ENCODE measurements at places on chromosomes 2 and 18.
A peak's percentile ranks its signal among the peaks of the same experiment; 100 is the strongest.

- no peak for DNase-seq
These were observed 141.5 kb upstream of the FN1 start for GRCh38 chr2:215577356-215577755.

GRCh38 chr2:240579771-240580614 lies 6.5 kb upstream of the CAPN10 start:
- peak; percentile 79 for DNase-seq

GRCh38 chr2:101614127-101614759 lies 83.3 kb upstream of the MAP4K4 start:
- no peak for DNase-seq

GRCh38 chr18:32530947-32531651 lies 60.4 kb upstream of the GAREM1 start:
- DNase-seq: no peak

- no peak for DNase-seq
These were observed 80.8 kb downstream of the KCTD18 start for GRCh38 chr2:200428961-200429665.

GRCh38 chr2:85132834-85133637 lies at the start of gene TCF7L1:
TCF7L1 (plus strand) TSS chr2:85133392; CDS start chr2:85133685, 293 bp downstream.
- DNase-seq: peak; percentile 57

DNA sequence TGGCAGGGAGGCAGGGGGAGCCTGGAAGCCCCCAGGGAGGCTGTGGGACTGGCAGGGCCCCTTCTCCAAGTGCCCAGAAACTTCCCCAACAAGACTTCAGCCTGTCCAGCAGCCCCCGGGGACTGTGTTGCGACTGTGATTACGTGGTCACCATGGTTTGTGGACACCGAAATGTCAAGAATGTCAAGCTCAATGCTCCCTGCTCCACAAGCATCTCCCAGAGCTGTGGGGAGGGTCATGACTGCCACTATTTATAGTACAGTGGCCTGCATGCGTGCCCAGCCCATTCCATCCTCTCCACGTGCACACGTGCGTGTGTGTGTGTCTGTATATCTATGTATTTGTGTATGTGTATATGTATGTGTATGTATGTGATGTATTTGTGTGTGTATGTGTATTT lies 93.8 kb upstream of the MBOAT2 start:
- no peak for DNase-seq

- DNase-seq: no peak
These were observed 154.1 kb downstream of the SH3BP4 start for GRCh38 chr2:235105821-235106359.

DNA sequence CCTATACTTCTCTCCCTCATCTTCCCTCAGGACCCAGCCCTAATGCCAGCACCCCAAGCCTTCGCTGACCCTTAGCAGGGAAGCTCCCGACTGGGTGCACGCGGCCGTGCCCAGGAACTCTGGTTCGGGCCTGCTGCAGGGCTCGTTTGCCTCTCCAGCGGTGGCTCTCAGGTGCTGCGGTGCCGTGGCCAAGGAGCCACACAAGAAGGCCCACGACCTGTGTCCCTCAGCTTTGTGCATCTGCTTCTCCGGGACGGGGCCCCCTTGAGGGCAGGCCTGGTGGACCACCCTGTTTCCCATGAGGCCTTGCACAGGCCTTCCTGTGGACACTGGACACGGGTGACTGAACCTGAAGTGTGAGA lies 17.7 kb downstream of the BOK start:
- DNase-seq: no peak

DNA sequence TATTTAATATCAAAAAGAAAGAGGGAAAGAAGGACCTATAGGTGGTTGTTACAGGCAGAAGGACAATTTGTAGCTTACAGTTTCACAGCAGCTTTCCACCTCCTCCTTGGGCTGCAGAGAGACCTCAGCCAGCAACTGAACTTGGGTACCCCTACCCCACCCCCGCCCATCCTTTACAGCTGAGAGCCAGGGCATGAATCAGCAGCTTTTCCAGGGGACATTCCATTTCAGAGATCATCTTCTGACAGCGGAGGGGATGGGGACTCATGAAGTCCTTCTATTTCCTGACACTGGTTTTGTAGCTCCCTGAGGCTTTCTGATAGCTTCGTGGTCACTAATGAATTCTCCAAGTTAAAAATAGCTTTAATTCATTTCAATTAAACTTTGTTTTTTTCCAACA lies 96.4 kb downstream of the ITGB1BP1 start:
- no peak for DNase-seq

- no peak for DNase-seq
These were observed 545.4 kb downstream of the CCDC85A start for GRCh38 chr2:56729212-56729611.

- DNase-seq: no peak
These were observed 1.7 kb downstream of the MIB1 start for GRCh38 chr18:21742315-21742687.

Measured in activated T-cell treated with anti-CD3 and anti-CD28 coated beads, Interleukin-2, amount 50 U/mL, for 24 hours (primary cell).